CD4-positive, alpha-beta T cell (primary cell): ENCODE measurements at places on chromosomes 6 and 20.

- no peak for DNase-seq
Measured at GRCh38 chr6:81700414-81700813, 52.1 kb downstream of the TENT5A start.

GRCh38 chr6:27078734-27079357, 168.7 kb upstream of the PRSS16 start:
- peak; percentile 14 for DNase-seq

DNA sequence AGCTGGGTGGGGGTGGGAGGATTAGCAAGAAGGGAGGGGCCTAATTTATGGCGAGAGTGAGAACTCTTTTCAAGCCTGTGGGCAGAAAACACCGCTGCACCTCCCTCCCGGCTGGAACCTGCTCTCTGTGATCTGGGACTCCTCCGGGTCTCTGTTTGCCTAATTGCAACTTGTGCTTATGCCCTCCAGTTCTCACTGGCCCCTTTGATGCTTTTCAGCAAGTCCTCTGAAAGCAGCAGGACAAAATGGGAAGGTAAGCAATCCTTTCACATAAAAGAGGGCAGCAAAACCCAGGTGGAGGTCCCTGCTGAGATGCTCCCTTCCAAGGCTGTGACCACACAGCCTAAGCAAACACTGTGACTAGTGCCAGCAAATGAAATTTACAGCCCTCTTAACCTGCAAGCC, 523.0 kb upstream of the FLRT3 start:
- DNase-seq = no peak

DNA sequence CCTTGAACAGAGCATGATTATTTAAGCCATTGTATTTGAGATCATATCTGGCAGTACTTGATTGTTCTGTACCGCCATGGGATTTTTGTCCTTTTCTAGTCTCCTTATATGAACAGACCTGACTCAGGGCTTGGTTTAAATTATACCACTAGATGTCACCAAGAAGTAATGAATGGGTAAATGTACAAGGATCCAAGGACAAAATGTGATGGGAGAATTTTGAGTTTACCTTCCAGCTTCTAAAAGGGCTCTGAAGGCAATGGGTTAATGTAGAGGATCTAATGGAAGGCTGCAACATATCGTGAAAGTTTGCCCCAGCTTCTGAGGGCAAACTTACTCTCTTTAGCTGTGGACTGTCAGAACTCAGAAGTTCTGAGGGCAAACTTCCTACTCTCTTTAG, 12.0 kb downstream of the RNF8 start:
- DNase-seq = no peak
